Left hindlimb (tissue), 1 donor: ENCODE measurements at places on chromosomes 1 and 21.

DNA sequence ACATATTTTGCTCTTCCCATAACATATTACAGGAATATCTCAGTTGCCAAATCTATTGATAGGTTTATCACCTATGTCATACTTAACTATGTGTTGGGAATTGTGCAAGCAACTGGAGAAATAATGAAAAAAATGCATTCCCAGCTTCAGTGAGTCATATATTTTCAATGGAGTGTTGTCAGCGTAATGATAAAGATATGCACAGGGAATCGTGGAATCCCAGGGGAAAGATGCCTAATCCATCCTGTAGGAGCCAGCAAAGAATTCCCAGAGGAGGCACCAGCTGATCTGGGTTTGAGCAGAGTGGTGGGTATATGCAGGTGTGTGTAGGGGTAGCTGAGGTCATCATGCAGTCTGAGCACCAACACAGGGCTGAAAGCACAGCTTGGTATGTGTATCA lies 213.3 kb upstream of the DAB1 start:
- DNase-seq = no peak

- DNase-seq = no peak
Measured at GRCh38 chr1:2115008-2115641, 64.9 kb downstream of the PRKCZ start.

DNA sequence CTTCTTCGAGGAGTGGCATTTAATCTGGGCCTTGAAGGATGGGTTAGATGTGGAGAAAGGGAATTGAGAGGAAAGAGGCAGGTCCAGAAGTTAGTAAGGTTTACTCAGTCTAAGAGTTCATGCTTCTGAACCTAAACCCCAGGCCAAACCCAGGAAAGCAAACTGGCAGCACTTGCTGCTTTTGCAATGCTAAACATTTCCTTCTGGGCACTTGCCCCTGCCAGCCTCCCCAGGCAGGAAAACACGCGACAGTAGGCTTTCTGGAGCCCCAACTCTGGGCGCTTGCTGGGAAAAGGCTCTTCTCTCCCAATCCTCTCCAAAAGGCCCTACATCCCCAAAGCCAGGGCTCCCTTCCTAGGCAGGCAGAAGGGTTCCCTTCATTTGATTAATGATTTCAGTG lies 2.5 kb downstream of the OLFML2B start:
- no peak for DNase-seq

- no peak for DNase-seq
Measured at GRCh38 chr1:214983126-214983869, 99.2 kb upstream of the KCNK2 start.

GRCh38 chr1:51569284-51570062 lies 47.4 kb upstream of the OSBPL9 start:
- no peak for DNase-seq

GRCh38 chr1:210294999-210295745 lies 33.5 kb upstream of the HHAT start:
- DNase-seq = peak; percentile 84

DNA sequence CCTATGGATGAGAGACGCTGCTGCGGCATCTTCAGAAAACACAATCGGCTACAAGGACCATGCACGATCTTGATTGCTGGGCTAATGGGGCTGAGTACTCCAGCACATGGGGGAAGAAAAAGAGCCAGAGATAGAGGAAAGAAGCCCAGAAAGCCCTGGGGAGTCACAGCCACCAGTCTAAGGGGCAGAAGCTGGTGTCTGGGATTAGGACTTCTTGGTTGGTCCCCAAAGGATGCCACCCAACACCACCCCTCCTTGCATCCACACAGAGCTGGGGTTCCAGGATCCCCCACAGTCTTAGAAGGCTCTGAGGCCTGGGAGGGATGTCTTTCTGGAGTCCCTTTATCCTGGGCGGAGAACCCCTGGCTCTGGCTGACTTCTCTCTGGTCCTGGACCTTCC lies 98.4 kb upstream of the TARDBP start:
- no peak for DNase-seq

DNA sequence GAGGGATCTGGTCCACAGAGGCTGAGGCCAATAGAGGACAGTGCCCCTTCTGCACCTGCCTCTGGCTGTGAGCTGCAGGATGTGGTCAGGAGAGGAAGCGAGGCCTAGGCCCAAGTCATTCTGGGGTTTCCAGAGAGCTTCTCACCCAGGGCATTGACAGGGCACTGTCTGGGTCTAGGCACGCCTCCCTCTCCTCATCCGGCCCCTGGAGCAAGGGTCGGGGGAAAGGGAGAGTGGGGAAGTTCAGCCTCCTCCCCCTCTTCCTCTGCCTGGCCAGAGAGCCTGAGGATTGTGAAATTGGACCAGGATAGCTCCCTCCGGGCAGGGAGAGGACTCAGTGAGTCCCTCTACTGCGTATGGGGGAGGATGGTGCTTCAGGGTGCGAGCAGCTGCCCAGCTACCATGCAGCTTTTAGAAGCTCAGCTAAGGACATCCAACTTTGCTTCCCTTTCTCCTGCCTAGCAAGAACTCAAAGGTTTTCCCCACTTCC lies 6.3 kb upstream of the INAVA start:
- DNase-seq = no peak

- no peak for DNase-seq
Measured at GRCh38 chr1:87452648-87453047, 124.0 kb downstream of the LMO4 start.

DNA sequence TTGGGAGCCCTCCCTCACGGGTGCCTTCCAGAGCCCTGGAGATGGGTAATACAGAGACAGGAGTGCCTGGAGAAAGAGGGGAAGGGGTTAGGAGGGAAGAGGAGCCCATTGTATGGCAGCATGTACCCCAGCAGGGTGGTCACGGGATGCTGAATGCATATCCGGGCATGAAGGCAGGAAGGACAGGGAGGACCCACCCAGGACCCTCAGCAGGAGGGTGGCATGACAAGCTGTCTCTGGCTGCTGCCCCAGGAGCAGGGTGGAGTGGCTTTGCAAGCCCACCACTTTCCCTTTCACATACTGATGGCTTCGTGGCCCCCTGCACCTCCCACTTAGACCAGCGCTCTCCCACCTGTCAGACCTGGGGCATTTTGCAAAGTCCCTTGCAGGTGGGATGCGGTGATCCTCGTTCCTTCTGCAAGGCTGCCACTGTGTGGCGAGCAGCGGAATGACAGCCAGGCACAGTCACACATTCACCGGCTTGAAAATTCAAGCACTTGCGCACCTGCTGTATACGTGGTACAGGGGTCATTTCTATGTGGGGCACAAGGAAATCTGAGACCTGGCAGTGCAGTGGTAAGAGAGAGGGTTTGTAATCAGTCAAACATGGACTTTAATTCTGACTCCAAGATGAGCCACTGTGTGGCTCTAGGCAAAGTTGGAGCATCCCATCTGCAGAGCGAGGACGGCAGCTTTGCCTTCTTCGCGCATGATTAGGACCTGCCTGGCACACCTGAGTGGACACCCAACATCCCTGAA lies 53.2 kb upstream of the TMEM51 start:
- peak; percentile 61 for DNase-seq

DNA sequence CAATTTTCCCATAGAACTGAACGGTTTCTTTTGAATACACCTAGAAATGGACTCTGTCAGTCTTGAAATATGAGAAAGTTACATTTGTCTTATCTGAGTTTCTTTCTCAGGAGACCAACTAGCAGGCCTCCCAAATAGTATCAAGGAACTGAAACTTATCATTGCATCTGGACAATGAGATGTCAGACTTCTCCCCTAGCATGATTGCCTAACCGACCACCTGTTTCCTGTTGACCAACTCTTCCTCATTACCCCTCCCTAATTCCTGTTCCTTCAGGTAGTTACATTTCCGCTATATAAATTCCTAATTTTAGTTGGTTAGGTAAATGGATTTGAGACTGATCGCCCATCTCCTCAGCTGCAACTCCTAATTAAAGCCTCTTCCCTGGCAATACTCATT lies 1587.3 kb downstream of the NCAM2 start:
- DNase-seq = no peak

- DNase-seq = no peak
Measured at GRCh38 chr1:7313826-7314225, 457.3 kb upstream of the VAMP3 start.

DNA sequence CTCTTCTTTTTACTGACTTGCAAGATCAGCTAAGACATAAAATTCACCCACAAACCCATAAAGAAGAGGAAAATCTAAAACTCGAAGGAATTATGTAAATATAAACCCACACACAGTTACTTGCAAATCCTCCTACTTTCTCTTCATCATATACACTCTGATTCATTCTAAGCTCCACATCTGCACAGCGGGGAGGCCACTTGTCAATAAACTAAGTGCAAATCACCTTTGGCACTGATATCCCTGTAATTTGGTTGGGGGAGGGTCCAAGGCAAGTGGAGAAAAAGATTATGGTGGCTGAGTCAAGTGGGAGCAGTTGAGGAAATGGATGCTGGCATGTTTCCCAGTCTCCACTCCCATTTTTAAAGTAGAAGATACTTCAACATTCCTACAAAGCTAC lies 596.5 kb downstream of the MATN1 start:
- no peak for DNase-seq

DNA sequence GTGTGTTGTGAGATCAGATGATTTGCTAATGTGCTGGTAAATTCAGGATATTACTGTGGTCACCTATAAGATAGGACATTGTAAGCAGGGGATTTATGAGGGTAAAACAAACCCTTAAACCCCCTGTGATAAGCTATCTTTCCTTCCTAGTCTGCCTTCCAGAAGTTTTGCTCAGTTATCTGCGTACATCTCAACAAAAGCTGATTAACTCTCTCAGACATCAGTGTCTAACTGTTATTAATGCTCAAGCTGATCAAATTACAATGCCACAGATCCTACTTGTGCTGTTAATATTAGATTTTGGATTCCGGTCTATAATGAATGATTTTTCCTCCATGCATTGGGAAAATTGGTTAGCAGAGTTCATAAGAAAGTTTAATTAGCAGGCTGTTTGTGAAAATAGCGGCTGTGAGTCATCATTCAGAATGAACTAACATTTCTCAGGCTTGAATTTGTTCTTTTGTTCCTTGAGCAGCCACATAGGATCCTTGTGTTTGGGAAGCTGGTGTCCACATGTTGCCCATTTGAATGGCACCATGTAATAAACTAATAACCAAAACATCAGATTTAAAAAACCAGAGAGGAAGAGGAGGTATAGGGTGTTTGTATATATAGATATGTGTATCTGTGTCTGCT lies 48.7 kb downstream of the ELAVL4 start:
- no peak for DNase-seq

DNA sequence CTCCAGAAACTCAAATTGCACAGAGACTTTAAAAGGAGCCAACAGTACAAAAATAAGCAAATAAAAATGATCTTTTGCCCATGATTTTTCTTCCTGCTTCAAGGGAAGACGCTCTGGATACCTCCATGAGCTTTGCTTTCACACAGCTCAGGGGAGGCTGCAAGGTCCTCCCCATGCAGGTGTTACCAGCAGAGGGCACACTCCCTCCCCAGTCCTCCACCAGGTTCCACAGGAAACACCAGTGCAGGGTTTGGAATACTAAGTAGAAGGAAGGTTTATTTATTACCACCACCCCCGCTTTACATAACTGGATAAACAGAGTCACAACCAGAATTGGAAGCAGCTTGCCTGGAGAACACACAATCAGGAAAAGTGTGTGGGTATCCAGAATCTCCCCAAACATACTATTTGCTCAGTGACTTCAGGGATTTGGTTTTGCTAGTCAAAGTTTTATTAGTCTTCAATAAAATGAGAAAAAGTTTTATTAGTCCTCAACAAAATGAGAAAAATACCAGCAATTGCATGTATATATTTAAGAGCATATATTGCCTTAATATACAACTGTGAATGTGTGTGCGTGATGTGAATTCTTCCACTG lies 37.3 kb downstream of the HSD3B1 start:
- no peak for DNase-seq

DNA sequence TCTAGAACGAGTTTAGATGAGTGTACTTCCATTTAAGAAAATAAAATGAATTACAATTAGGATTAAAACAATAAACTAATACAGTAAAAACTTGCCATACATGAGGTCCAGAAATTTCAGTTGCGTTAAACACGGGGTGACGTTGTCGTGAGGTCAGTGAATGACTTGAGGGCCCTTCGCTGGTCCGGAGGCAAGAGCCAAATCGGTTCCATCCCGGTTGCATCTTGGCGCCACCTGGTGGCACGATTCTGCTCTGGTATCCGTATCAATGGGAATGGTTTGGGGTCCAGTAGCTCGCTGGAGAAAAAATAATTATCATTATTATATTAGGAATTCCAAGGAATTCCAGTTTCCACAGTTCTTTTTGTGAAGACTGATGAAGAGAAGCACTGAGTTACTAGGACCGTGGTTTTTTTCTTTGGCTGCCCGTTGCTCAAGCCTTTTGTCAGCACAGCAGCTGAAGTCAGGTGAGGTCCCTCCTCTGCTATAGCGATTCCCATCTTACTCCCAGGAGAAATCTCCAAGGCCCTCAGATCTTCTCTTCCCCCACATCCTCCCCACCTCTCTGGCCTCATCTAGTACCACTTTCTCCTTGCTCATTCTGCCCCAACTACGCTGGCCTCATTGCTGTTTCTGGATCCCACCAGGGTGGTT lies 161.4 kb downstream of the SLC35F3 start:
- DNase-seq = peak; percentile 43
